Kidney epithelial cell (primary cell): ENCODE measurements at places on chromosomes 11 and 22. TPM values are rescaled to one million over a fixed set of nuclear protein-coding genes. Genes with fewer than 3 reads are reported as not detected.

MMP10 gene
- total RNA-seq = 4.8 and 8.7 TPM in 2 replicates

CSKMT gene
- total RNA-seq = 3.4 and 4.0 TPM in 2 replicates

IL18 gene
- total RNA-seq = 8.4 and 15.5 TPM in 2 replicates

PARVA gene
- total RNA-seq = 39.6 and 45.9 TPM in 2 replicates

PAFAH1B2 gene
- 104 and 116 TPM in 2 replicates for total RNA-seq

KRTAP5-11 gene
- total RNA-seq = not detected in 2 replicates

IGLL1 gene
- not detected in 2 replicates for total RNA-seq

IRAG1 gene
- 0.21 and 0.54 TPM in 2 replicates for total RNA-seq

TMEM86A gene
- 3.1 and 5.0 TPM in 2 replicates for total RNA-seq

SPON1 gene
- 3.2 and 3.7 TPM in 2 replicates for total RNA-seq

KMT5B gene
- 24.8 and 25.7 TPM in 2 replicates for total RNA-seq

SLC5A12 gene
- not detected in 2 replicates for total RNA-seq

ACRV1 gene
- not detected in 2 replicates for total RNA-seq
